ENCODE measurements at places on chromosomes 6 and 20. TPM values are rescaled to one million over a fixed set of nuclear protein-coding genes. Genes with fewer than 3 reads are reported as not detected.

DNA sequence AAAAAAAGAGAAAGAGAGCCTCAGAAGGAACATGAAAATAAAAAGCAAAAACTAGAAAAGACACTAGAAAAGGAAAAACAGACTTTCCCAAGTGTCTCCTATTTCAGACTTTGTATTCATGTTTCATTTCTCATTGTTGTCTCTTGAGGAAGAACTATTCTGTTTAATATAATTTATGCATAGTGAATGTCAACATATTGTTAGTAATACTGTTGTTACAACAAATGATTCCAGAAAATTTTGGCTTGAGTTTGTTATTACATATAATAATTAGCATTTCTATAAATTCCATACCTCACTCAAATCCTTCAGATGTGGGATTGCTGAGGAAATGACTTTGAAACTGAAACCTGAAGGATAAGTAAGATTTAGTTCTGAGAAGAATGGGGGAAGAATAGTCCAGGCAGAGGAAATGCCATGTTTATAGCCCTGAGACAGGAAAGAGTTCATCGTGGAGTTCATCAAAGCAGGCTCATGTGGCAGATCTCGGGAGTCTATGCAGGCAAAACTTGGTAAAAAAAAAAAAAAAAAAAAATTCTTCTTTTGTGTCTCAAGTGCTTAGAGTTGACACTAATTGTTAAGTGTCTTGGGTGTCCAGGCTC, 53.1 kb upstream of the EIF2S2 start:
- DNase-seq: no peak

Gene GSS
- 39.0 TPM for total RNA-seq

GRCh38 chr6:161227004-161227960, 46.6 kb downstream of the AGPAT4 start:
- DNase-seq: peak; percentile 39

DNA sequence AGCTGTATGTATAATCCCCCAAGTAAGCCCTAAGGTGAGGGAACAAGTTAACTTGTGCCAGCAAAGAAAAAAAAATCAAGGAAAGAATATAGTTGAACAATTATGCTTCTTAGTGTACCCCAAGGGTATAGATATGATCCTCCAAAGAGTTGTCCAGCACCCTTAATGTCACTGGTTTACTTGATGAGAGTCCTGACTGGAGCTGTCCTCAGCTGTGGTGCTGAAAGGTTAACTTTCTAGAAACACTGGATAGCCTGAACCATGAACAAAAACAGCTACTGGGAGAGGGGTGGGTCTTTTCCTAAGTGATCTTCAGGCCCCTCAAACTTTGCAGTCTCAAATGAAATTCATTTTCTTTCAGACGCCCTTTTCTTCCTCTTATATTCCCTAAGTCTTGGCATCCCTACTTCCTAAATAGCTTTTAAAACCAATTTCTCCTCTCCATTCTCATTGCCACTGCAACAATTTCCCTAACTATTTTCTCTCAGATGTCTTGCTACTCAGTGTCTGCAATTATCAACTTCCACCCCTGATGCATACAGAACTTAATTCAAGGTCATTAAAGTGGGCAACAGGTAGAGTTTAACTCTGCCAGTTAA, 83.5 kb upstream of the PROKR2 start:
- DNase-seq: peak; percentile 12

GRCh38 chr6:62328607-62329006, 42.6 kb upstream of the KHDRBS2 start:
- DNase-seq: no peak

- DNase-seq: no peak
These were observed 24.5 kb downstream of the NDUFAF5 start for GRCh38 chr20:13809373-13809772.

GRCh38 chr6:105882121-105882803, 203.9 kb upstream of the PRDM1 start:
- DNase-seq: peak; percentile 50

Gene HLA-DPA1
- 1.0 TPM for total RNA-seq
